Upper lobe of left lung (tissue), 6 donors: ENCODE measurements at places on chromosomes 6 and 20.
A peak's percentile ranks its signal among the peaks of the same experiment; 100 is the strongest.

- DNase-seq, result peak; percentile 29
Measured at GRCh38 chr20:6768228-6769140, 998 bp downstream of the BMP2 start.

DNA sequence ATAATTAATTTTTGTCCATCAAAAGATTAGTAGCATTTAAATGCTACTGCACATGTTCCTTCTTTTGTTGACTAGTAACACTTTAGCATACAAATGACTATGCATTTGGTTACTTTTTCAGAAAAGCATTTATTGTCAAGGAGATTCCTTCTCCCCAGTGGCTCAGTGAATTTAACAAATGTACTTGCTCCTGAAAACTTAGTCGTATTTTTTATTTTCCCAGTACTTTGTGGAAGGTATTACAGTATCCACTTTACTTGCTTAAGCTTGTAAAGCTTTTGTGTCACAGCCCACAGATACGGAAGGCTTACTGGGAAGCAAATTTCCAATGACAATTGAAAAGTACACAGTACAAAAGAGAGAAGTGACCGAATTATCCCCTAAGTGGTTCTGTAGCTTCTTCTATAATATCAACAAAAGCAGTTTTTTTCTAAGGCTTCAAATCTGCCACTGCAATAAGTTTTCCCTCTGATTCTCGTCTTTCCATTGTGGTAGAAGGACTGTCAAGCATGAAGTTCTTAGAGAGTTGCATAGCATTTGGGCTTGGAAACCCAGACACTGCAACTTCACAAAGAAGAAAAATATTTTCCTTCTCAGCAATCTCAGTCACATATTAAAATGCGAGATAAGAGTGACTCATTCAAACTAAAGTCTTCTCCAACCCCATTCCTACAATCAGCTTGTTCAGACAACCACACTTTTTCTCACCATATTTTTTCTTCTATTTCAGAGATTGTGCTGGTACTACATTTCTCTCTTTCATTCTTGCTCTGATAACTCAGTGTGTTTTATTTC is 431.2 kb downstream of the GRIK2 start:
- no peak for DNase-seq

GRCh38 chr6:35382015-35382414 is 39.7 kb downstream of the PPARD start:
- DNase-seq, result no peak

- no peak for DNase-seq
Measured at GRCh38 chr6:167665698-167666330, 160.9 kb upstream of the AFDN start.

- no peak for DNase-seq
Measured at GRCh38 chr20:23125625-23126191, 39.6 kb upstream of the CD93 start.

GRCh38 chr6:50437901-50438300 is 275.4 kb upstream of the TFAP2D start:
- DNase-seq, result no peak

- no peak for DNase-seq
Measured at GRCh38 chr6:162151021-162151665, 576.4 kb downstream of the PRKN start.

DNA sequence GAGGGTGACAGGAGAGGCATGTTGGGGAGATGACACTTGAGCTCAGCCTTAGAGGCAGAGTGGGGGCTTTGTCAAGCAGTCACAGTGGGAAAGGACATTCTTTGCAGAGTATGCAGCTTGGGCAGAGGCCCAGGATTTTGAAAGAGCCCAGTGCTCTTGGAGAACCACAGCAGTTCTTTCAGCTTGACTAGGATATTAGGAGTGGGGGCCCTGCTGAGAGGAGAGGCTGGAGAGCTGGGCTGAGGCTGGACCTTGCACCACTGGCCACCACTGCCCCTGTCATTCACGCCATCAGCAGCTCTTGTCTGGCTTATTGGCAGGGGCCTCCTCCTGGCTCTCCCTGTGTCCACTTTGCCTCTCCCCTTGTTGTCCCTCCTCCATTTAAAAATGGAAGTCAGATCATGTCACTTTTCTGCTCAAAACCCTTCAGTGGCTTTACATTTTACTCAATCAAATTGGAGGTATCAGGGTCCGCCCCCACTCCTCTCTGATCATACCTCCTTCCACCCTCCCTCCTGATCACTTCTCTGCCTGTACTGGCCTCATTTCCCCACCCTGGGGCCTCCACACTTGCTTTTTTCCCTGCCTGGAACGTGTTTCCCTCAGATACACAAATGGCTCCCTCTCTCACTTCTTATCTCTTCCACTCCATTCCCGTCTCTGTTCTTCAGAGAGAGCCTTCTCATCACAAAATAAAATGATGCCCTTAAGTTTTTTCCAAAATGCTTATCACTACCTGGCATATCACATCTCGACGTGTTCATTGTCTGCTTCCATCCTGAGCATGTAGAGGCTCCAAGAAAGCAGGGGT is 10.5 kb downstream of the MANBAL start:
- no peak for DNase-seq

DNA sequence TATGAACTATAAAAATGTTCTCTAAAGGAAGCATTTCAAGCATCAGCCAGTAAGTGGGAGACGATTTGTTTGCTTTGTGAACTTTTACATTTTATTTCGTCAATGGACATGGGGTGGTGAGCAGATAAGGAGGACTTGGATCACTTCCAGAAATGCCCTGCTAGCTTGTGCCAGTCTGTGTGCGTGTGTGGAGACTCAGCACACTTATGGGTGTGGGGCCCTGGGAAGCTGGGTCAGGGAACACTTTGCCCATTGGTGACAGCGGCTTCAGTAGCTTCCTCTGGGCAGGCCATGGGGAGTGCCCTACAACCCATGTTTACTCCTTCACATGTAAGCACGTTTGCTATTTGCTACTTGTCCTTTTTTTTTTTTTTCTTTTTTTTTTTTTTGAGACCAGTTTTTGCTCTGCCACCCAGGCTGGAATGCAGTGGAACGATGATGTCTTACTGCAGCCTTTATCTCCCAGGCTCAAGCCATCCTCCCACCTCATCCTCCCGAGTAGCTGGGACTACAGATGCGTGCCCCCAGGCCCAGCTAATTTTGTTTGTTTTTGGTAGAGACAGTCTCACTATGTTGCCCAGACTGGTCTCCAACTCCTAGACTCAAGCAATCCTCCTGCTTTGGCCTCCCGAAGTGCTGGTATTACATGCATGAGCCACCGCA is 24.2 kb downstream of the PRDM1 start:
- DNase-seq, result no peak

DNA sequence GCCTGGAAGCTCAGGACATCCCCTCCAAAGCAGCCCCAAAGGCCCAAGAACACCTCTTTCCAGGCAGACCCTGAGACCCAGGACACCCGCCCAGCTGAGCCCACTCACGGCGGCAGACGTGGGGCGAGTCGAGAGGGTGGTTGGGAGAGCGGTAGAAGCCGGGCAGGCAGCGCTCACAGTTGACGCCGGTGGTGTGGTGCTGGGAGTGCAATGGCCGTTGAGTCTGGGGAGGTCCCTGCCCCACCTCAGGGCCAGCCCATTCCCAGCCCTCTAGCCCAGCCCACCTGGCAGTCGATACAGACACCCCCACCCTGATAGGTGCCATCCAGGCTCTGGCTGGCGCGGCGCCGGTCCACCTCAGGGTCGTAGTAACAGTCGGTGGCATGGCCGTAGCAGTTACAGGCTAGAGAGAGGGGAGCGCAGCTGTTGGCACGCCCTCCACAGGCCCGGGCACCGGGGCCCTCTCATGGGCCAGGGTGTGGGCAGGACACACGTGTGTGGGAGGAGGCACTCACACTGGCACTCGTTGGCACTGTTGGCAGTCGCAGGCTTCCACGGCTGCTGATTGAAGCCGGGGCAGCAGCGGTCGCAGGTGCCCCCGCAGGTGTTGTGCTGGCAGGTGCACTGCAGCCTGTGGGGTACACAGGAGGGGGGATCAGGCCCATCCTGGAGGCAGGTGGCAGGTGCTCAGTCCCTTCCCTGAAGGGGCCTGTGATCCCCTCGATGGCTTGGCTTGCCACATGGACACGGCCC is 20.5 kb downstream of the LAMA5 start:
- peak; percentile 84 for DNase-seq

- no peak for DNase-seq
Measured at GRCh38 chr6:89895276-89895874, 1.1 kb downstream of the GJA10 start.

DNA sequence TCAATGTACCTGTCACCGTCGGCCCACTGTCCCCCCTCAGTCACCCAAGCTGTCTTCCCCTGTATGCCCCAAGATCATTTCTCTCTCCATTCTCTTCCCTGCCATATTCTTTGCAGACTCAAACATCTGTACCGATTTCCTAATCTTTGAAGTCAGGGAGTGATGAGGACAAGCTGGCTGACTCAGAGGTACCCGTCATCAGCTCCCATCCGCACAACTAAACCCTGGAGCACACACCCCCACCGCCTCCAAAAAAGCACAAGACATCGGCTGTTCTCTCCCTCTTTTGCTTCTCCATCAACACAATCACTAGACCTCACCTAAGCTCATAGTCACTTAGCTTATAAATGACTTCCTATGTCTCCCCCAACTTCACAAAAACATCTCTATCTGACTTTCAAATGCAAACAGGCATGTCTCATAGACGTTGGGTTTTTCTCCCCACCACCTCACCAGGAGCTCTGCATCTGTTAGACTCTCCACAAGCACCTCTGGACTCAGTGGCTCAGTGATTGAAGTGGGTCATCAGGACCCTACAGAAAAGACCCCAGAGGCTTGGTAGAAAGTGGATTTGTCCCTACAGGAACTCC is 11.5 kb upstream of the NFATC2 start:
- no peak for DNase-seq

- no peak for DNase-seq
Measured at GRCh38 chr6:169220068-169220964, 33.3 kb downstream of the THBS2 start.

GRCh38 chr6:110708295-110708950 is 106.8 kb downstream of the CDK19 start:
- DNase-seq, result no peak

GRCh38 chr6:106967936-106968555 is 6.5 kb downstream of the CD24 start:
- no peak for DNase-seq

DNA sequence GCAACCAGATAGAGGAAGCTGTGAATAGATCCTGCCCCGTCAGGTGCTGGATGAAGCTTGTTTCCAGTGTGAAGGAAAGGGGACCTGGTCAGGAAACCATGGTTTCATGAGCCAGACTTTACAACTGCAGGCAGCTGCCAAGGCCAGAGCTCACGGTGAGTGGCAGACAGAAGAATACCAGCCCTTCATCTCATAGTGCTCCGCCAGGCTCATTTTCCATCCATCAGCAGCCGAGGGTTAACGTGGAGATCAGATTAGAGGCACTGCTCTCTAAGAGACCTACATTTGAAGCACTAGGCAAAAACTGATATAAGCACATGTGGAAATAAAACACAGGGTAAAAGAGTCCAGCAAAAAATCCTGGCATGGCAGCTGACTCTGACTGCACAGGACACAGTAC is 172.4 kb downstream of the CD24 start:
- no peak for DNase-seq

DNA sequence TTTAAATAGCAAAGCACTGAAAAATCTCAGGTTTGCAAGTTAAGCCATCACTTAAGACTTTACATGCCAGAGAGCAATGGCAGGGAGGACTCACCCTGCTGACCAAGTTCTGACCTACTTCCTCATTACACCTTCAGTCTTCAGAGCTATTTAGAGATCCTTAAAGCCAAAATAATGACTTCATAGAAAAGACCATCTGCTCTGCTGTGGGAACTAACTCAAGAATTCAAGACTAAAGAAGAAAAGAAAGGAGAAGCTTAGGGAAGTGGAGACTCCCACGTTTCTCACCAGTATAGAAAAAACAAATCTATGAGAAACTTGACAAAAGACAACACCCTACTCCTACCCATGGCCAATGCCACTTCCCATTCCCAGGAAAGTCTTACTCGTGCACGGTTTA is 28.6 kb downstream of the XPO5 start:
- no peak for DNase-seq

DNA sequence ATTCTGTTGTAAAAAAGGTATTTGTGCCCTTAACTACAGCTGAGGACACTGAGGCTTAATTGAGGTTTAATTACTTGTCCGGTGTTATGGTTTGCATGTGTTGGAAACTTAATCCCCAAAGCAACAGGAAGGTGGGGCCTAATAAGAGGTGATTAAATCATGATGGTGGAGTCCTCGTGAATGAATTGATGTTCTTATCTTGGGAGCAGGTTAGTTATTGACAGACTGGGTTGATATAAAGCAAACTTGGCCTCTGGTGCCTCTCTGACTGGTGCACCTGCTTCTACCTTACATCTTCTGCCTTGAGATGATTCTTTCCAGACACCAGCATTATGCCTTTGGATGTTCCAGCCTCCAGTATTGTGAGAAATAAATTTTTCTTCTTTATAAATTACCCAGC is 306.5 kb upstream of the HS3ST5 start:
- DNase-seq, result no peak

DNA sequence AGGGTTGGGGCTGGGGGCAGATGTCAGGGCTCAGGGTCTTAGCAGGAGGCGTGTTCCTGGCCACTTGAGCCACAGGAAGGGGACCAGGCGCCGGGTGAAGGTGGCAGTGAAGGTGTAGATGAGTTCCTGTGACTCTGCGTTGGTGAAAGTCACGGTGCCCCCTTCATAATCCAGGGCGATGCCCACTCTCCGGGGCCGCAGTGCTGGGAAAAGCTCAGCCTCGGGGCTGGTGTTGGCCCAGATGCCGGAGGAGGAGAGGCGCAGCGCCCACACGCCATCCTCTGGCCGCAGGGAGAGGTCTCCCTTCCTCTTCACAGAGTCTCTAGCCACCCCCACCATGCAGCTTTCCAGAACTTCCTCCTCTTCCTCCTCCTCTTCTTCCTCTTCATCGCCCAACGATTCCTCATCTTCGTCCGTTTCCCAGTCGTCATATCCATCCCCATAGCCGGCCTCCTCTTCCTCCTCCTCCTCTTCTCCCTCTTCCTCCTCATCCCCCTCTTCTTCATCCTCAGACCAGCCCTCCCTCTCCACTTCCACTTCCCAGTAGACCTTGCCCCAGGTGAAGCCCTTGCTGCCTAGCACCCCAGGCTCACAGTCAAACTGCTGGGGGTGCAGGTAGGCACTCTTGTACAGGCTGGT is 22.6 kb downstream of the TRIM15 start:
- DNase-seq, result peak; percentile 63

DNA sequence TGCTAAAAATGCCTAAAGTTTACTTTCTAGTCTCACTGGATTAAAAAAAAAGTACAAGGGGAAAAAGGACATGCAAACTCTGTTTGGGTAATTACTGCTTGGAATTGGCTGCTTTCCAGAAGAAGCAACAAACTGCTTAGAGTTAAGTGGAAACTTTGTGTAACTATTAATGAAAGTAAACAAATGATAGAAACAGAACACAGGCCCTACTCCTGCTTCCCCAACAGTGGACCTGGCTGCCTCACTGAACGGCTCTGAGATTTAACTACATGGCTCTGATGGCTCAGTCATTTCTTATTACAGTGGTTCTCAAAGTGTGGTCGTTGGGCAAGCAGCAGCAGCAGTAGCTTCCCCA is 108.5 kb downstream of the MAN1A1 start:
- DNase-seq, result no peak

DNA sequence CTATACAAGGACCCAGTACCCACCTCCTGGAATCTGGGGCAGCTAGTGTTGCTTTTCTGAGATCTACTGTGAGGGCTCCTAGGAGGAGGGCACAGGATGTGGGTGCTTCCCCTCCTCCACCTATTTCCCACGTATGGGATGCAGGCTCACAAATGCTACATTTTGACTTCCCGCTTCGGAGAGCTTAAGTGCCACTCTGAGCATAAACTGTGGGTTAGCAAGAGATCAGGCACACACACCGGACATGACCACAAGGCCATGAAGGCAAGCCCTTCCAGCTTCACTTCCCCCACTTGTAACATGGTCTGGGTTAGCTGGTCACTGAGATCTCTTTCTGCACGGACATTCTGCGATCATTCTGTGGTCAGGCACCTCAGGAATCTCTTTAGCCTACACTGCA is 15.7 kb upstream of the TGM3 start:
- no peak for DNase-seq
